ENCODE measurements at places on chromosomes 3 and 15. TPM values are rescaled to one million over a fixed set of nuclear protein-coding genes. Genes with fewer than 3 reads are reported as not detected.

DNA sequence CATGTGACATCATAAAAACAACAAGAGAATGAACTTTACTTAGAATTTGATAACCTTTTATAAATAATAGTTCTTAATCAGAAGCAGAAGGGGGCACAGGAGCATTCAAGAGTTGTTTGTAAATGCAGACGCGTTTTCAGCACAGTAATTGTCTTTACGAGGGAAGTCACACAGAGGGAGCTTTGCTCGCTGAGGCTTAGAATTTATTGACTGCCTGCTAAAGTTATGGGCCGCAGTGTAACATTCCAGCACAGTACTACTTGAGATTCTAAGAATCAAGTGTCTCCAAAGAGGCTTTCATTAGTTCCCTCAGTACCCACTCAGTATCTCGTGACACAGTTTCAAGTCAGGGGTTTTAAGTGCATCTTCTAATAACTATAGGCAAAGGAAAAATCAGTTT is 288.7 kb downstream of the NR2F2 start:
- DNase-seq, result no peak

- no peak for DNase-seq
Measured at GRCh38 chr3:64110071-64110470, 86.8 kb upstream of the PSMD6 start.

GRCh38 chr3:4011166-4011565 is 211.9 kb downstream of the LRRN1 start:
- no peak for DNase-seq

DNA sequence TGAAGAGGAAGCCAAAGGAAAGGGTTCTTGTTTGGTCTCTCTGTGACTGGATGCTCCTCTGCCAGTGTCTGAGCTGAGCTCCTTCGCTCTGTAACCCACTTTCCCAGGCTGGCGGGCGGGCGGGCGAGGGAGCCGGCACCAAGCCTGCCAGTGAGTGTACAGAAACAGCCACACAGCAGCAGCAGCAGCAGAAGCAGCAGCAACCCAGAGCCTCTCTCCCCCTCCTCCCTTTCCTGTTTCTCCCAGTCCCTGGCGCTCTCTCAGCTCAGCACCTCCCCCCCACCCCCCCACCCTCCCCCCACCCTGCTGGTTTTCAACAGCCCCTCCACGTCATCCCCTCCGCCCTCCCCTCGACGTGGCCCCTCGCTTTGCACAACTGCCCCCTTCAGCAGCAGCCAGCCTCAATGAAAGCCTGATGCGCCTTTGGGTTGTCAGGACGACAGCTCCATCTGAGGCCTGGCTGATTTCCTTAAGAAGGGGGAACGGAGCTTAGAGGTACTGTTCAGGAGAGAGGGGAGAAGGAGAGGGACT is at the start of gene LSAMP:
Gene LSAMP, minus strand, starts transcription at position 177 of the 531 bp plus-strand sequence.
- DNase-seq, result no peak

- no peak for DNase-seq
Measured at GRCh38 chr3:42518800-42519567, 16.5 kb downstream of the VIPR1 start.

GRCh38 chr15:62626903-62627302 is 415.6 kb upstream of the TPM1 start:
- DNase-seq, result no peak

DNA sequence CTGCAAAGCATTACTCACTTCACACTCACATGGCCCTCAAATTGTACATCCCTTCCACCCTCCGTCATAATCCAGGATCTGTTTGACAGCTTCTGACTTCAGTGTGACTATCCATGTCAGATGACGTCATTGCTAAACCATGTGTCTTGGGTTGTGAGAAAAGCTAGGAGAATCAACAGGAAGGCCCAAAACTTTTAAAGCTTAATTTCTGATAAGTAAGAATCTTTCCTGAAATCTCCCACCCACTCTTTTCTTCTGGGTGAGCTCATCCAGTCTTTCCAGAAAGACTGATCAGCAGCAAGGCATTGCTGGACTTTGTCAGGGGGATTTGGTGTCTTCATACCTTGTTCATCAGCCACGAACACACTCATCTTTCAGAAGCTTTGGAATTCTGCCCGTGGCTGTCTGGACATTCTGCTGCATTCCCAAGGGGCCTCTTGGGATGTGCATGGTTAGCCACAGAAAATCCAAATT is 11.5 kb upstream of the LMCD1 start:
- DNase-seq, result no peak

The TRH gene
- not detected for total RNA-seq

- DNase-seq, result no peak
Measured at GRCh38 chr15:47184908-47185801, 532.1 kb upstream of the SEMA6D start.

DNA sequence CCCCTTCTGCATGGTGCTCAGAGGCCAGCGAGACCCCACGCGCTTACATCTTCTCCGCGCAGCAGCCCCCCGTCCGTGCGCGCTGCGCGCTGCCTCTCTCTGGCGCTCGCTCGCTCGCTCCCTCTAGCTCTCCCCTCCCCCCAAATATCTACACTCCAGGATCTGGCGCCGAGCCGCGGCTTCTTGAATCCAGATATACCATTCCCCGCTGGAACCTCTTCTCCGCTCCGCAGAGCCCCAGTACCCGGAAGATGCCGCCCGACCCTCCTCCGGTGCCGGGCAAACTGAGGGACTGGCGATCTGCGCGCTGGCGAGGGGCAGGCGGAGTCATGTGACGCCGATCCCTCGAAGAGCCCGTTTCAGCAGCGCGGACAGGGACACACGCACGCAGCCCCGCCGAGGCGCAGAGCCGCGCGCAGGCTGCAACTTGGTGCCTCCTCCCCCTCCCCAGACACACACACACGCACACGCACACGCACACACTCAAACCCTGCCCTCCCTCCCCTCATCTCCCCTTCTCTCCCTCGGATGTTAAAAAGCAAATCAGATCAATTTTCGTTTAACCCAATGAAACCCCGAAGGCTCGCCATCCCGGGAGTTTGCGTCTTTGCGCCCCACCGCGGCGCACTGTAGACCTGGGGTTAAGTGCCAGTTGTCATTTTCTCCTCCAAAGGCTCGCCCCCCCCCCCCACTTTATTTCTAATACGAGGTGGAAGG is at the start of gene RASGRF1:
Gene RASGRF1, minus strand, starts transcription at position 294 of the 717 bp plus-strand sequence. Its CDS starts 282 bp downstream, at position 12.
- DNase-seq, result no peak

- no peak for DNase-seq
Measured at GRCh38 chr3:9068051-9068450, 104.8 kb upstream of the RAD18 start.

The FBXW12 gene
- total RNA-seq, result not detected

DNA sequence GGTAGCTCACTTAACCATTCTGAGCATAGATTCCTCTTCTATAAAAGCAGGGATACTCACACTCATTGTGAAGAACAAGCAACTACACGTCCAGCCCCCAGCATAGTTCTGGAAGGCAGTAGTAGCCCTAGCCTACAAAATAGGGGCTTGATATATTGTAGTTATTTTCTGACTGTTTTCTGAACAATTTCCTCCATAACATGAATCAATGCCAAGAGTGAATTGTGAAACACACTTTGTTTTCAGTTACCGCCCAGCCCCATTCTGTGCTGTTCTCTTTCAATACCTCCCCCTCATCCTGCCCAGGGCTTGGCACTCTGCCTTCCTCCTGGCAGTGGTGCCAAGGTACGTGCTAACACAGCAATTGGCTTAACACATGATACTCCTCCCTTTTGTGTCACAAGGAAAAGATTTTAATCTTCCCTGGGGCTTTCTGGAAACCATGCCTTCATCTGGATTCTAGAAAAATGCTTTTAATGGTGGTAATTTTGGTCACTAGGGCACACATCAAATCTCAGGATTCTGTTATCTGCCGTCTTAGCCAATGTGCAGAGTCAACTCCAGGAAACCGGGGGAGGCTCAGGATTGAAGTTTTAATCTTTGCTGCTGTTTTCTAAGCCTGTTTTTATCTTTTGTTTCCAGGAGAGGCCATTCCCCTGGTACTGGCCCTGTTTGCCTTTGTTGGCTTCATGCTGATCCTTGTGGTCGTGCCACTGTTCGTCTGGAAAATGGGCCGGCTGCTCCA is 37.2 kb downstream of the IL20RB start:
- DNase-seq, result peak; percentile 24

GRCh38 chr15:98071786-98072185 is 111.3 kb downstream of the ARRDC4 start:
- DNase-seq, result no peak

The RTP3 gene
- total RNA-seq, result not detected

DNA sequence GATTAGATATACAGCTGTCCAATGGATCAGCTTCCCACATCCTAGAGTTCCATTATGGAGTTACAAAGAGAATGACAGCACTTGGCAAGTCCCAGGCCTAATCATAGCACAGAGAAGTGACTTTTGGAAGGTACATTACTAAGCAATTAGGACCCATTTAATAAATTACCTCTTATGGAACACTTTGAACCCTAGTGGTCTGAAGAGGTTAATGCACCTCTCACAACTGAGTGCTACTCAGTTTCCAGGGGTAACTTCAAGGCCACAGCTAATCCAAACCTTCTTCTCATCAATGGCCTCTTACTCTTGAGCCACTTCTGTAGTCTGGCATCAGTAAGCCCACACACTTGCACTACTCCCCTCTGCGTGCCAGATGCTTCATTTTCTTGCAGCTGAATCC is 34.9 kb upstream of the MEIS2 start:
- peak; percentile 50 for DNase-seq

DNA sequence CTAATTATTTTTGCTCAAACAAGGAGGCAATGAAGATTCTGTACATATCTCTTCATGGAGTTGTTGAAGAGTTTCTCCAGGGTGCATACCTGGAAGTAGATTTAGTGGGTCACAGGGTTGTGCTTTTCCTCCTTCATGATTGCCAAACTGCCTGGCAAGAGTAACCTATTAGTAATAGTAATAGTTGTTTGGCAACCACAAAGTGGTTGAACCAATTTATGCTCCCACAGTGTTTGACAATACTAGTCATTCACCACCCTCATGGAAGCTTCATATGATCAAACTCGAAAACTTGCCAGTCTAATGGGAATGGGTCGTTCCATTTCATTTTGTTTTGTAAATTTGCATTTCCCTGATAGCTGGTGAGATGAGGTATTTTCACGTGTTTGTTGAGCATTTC is 57.8 kb downstream of the TLE3 start:
- no peak for DNase-seq

GRCh38 chr3:20056725-20057611 is 16.7 kb downstream of the KAT2B start:
- DNase-seq, result no peak

- no peak for DNase-seq
Measured at GRCh38 chr3:113166719-113167492, 44.5 kb upstream of the BOC start.

DNA sequence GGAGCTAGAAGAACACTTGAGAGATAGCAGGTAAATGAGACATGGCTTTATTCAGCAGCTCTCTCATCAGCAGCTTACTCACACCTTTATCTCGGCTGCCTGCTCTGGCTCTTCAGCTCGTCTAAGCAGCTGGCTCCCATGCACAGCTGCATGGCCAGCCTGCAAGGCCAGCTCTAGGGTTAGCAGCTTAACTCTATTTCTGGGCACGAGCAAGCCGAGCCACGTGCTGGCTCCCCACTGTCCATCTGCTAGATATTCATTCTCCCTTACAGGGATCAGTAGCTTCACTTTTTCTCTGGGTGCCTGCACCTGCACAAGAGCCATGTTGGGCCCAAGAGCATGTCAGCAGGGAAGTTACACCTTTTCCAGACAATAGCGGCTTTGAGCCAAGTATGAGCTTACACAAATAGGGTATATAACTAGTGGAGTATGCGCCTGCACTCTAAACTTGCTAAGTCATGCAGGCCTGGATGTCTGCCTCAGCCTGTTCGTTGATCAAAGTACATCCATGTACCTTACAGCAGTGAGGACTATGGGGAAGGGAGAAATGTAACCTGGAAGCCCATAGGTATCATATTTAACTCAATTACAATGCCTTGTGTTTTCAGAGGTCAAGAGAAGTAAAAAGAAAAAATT is 174.9 kb upstream of the SNTN start:
- no peak for DNase-seq

DNA sequence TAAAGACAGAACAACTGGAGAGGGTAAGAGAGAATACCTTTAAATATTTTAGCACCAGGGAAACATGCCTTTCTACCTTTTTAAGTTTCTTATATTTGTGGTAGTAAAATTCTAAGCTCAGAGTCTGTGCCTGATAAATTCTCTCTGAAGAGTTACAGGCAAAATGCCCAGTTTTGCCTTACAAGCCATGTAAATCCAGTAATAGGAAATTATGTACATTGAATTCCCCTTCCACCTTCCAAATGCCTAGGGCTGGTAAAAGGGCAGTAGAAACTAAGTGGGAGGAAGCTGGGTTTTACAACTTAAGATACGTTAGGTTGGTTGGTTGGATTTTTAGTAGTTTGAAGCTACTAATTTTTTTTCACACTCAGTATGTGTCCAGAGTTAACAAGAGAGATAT is 43.1 kb upstream of the TP63 start:
- no peak for DNase-seq

DNA sequence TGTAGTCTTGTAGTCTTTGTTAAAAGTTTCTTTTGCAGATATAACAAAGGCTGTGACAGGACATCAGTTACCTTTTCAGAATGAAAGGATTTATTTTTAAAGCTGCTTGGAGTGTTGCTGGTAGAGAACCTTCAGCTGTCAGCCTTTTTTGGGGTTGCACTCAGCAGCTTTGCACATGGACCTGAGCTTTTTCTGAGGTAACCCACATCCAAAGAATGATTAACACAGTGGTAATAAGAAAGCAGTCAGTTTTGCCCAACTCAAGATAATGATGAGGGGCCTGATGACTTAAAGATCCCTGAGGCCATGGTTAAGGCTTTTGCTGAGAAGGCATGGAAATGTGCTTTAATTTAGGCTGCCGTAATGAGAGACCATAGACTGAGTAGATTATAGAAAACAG is 1042.7 kb downstream of the PLOD2 start:
- DNase-seq, result no peak

GRCh38 chr3:42884324-42884723 is 8.6 kb upstream of the CYP8B1 start:
- no peak for DNase-seq

DNA sequence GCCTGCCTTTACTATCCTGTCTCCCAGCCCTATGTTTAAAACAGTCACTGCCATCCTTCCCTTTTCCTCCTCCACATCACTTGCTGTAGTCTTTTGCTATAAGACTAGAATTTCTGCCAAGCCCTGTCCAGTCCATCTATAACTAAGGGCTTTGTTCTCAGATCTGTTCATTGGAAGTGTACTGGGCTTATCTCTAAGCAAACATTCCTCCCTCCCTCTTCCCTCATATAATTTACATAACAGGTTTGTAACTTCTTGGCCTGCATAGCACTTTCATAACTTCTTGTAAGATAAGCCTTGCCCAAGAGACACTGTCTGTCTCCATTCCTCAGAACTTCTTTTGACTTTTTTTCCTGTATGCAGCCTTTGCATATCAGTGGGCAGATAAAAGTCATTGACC is 16.7 kb downstream of the TPRG1 start:
- DNase-seq, result peak; percentile 87

- no peak for DNase-seq
Measured at GRCh38 chr15:31740203-31740602, 290.1 kb upstream of the CHRNA7 start.

DNA sequence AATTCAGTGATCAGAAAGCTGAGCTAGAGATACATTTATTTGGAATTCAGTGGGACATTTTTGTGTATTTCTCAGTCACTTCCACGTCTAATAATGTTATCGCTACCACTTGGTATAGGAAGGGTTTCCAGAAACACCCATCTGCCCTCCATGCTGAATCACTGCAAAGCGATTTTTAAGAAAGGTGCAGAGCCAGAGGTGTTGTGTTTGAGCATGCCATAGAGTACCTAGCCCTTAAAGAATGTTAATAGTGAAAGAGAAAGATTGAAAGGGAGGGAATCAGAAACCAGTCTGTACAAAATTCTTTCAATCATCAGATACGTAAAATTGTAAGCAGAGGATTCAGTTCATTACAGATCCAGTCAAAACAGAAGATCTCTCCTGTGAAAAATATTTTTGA is 80.1 kb upstream of the ARL6 start:
- no peak for DNase-seq

GRCh38 chr3:32208447-32208846 is 30.0 kb upstream of the CMTM8 start:
- DNase-seq, result no peak
